Muscle of arm (tissue), 14 donors: ENCODE measurements at places on chromosomes 3 and 15.
A peak's percentile ranks its signal among the peaks of the same experiment; 100 is the strongest.

- no peak for DNase-seq
Observed at GRCh38 chr3:153275514-153275913, 113.5 kb downstream of the RAP2B start.

DNA sequence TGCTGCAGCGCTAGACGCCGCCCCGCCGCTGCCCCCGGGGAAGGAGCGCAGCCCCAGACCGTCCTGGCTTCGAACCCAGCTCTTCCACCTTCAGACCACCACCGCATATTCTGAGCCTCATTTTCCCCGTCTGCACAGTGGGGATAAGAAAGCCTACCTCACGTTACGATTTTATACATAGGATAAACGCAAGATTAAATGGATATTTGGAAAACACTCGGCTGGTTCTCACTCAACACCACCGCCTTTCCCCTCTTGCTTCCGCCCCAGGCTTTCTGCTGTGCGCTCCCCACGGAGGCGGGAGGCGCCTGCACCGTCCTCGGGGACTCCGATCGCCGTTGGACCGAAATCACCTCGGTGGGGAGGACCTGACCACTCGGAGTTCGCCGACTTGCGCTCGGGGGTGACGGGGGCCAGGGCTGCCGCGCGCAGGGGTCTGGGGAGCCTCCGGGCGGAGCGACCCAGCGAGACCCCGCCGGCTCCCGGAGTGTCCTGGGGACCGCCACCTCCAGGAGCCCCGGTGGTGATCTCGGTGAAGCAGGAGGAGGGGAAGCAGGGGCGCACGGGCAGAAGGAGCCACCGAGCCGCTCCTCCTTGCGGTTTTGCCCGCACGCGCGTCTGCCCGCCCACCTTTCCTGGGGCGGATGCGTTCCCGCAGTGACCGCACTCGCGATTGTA, 4.0 kb downstream of the FBXL22 start:
- peak; percentile 35 for DNase-seq

DNA sequence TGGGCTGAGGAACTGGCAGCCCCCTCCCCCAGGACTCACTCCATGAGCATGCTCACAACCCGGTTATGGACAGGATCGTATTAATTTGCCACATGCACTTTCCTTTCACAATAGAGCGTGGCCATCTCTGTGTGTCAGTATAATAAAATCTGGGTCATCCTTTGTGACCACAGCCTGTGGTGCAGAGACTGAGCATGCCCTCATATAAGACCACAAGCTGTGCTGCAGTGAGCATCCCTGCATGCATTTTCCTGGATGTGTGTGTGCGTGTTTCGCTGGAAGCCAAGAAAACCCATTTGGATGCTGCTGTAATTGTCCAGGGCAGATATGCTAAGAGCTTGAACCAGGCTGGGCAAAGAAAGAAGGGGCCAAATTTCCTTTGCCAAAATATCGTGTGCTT, 39.7 kb downstream of the CYP11A1 start:
- no peak for DNase-seq

DNA sequence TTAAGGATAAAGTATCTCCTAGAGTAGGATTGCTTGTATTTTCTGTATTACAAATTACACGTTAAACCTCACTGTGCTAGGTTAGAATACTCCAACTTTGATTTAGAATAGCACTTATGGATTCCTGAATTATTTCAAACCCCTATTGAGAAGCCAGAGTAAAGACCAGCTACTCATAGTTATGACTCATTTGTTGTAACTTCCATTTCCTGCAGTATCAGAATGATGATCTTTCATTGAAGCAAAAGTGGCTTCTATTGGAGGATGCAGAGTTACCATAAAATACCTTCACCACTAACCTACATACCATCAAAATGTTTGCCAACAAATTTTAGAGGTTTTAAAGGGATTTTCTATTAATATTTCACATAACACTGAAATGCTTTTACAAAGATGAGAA, 1322.7 kb upstream of the ALCAM start:
- no peak for DNase-seq

- DNase-seq: no peak
Observed at GRCh38 chr3:119553823-119554415, 5.5 kb downstream of the CD80 start.

- DNase-seq: peak; percentile 31
Observed at GRCh38 chr3:46368569-46368968, 2.2 kb upstream of the CCR5 start.
